ENCODE measurements at places on chromosomes 4 and X. TPM values are rescaled to one million over a fixed set of nuclear protein-coding genes. Genes with fewer than 3 reads are reported as not detected.

DNA sequence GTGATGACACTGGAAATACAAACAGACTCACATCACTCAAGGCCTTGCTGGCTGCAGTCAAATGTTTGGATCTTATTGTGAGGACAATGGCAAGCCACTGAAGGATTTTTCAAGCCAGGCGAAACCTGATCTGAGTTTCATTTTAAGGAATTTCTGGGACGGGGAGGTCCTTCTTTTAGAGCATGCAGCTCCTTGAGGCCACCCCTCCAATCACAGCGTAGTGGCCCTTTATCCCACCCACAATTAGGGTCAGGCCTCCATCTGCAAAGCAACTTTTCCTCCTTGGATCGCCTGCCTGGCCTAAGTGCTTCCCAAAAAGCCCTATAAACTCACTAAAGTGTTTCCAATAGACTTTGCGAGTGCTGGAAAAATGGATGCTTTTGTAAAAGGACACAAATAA, 115.5 kb downstream of the EFHC2 start:
- no peak for DNase-seq

DNA sequence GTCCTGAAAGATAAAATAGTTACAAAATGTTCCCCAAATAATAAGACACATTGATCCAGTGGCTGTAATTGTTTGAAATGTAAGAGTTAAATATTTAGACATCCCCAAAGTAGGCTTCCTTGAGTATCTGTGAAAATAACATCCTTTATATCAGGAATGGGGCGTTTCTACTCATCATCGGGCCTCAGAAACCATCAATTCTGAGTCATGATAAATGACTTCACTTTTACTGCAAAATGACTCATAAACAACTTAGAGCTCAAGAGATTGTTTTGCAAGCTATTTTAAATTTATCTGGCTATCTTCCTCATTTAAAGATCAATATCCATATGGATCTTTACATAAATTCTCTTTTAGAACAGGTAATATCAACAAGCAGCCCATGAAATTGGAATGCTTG, 369.4 kb upstream of the CNKSR2 start:
- DNase-seq, result no peak

Gene NAP1L5
- total RNA-seq, result 5.6 TPM

GRCh38 chrX:40243755-40244515, 146.2 kb upstream of the BCOR start:
- DNase-seq, result no peak

Gene ASB9
- total RNA-seq, result 5.3 TPM

DNA sequence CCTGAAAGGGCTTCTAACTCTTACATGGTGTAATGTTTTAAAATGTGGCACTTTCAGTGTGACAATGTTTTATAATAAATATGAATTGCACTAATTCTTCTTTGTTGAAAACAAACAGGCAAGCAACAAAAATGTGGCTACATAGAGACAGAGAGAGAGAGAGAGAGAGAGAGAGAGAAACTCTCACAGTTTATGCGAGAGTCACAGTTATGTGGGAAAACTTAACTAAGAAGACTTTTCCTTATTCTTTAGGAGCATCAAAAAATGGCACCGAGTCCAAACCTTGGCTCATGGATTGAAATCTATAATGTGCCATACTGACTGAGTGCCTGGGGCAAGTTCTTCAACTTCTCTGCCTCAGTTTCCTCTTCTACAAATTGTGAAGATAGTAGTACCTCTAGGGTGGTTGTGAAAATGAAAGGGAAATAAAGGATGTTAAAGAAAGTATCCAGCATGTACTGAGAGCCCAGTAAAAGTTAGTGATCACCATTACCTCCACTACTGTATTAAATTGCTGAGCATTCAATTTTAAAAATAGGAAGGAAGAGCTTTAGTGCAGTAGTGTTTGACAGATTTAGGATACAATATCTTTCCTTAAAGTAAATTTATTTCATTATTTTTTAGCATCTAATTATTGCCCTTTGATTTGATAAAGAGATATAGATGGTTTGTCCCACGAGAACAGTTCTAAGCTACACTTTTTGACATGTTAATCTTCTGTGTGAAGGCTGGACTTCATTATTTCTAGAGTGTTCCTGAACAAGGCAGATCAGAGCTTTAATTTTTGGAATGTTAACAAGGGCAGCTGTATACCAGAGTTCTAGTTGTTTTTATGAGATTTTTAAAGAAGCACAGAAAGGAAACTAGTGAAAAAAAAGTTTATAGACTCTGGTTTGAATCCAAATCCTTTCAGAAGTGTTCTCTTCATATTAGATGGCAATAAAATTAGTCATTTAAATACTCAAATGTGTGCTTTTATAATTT, 187.5 kb upstream of the ANK2 start:
- DNase-seq, result no peak

GRCh38 chr4:164304101-164304639, 449.8 kb upstream of the SMIM31 start:
- no peak for DNase-seq

DNA sequence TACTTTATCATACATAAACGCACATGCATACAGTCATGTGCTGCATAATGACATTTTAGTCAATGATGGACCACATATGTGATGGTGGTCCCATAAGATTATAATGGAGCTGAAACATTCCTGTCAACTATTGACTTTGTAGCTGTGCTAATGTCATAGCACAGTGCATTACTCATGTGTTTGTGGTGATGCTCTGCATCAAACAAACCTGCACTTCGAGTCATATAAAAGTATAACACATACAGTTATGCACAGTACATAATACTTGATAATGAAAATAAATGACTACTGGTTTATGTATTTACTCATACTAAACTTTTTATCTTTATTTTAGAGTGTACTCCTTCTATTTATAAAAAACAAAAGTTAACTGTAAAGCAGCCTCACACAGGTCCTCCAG, 60.5 kb upstream of the MCUB start:
- no peak for DNase-seq

- DNase-seq, result no peak
Measured at GRCh38 chr4:60579335-60579734, 620.8 kb upstream of the ADGRL3 start.

DNA sequence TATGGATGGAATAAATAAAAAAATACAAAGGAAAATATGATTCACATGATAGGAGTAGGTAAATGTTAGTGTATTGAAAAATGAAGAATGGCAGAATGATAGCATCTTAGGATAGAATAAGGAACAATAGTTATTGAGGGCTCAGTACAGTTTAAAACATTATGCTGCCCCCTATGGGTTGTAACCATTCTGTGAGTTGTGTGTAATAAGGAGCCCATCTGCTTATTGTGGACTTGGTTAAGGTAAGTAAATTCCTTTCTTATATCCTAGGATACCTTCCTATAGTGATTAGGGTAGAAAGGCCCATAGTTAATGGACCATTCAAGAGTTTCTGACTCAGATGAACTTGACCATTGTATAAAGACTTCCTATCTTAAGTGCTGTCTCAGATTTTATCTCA, 195.8 kb downstream of the PDHA2 start:
- peak; percentile 12 for DNase-seq

- no peak for DNase-seq
Measured at GRCh38 chrX:70613295-70613694, 168.7 kb downstream of the DLG3 start.

Gene FAM47E
- total RNA-seq, result 0.14 TPM

DNA sequence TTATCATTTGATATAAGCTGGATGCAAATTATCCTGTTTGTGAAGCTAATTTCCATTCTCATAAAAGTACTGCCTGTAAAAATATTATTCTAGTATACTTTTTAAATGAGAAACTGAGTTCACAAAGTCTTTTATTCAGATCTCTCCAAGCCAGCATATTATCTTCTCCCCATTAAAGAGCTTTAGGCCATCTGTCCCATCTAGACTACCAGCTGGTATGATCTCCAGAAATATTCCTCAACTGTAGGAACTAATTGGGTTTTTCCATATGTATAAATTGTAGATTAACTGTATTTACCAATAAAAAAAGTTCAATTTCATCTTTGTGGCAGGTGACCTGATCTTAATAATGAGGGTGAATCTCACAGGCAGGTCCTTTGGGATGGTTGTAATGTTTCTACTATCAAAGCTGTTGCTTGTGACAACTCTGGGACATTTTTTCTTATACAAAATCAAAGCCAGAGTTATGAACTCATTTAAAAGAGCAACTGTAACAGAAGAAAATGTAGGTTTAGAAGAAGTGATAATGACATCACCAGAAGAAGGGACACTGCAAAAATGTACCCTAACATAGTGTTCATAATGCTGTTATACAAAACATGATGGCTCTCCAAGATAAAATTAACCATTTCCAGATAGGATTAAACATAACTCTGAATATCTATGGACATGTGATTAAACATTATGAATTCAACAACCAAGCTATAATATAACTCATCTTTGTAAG, 132.8 kb downstream of the KCNIP4 start:
- DNase-seq, result no peak

- no peak for DNase-seq
Measured at GRCh38 chr4:72896515-72896914, 173.0 kb downstream of the COX18 start.

GRCh38 chrX:150692831-150693724, at the start of gene MTMR1:
TSS of gene MTMR1 (plus strand) at chrX:150693396. CDS start at chrX:150693531, 135 bp downstream.
- peak; percentile 37 for DNase-seq

- DNase-seq, result no peak
Measured at GRCh38 chr4:41658163-41658562, 90.4 kb downstream of the PHOX2B start.

GRCh38 chrX:68746988-68747387, 81.8 kb upstream of the EFNB1 start:
- no peak for DNase-seq

Gene PCDH11X
- not detected for total RNA-seq

DNA sequence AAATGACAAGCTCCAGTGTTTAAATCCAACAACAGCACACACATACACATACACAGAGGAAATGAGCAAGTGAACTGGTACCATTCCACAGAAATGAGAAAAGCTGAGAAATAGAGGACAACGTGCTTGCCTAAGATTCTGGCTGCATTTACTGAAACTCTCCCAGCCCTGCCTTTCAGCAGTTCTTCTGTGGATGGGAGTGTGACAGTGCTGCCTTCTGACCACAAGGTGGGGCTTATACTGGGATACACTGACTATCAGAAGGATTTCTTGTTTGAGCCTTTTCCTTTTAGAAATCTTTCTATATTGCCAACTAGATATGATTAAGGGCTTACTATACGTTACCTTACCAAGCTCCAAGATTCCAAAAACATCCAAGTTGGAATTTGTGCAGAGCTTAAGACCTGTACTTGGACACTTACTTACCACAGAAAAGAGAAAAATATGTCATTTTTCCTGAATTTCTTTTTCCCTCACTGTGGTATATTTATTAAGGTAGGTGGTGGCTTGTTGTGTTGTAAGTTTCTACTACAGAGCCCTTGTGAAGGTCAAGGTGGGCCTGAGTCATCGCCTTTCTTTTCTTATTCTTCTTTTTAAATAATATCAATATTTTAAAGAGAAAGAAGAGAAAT, 10.7 kb upstream of the CXCL8 start:
- DNase-seq, result peak; percentile 89

GRCh38 chrX:21958187-21958586, 17.7 kb downstream of the SMS start:
- no peak for DNase-seq

Gene PAGE2
- total RNA-seq, result not detected

- no peak for DNase-seq
Measured at GRCh38 chr4:54099287-54099747, 646 bp upstream of the GSX2 start.

DNA sequence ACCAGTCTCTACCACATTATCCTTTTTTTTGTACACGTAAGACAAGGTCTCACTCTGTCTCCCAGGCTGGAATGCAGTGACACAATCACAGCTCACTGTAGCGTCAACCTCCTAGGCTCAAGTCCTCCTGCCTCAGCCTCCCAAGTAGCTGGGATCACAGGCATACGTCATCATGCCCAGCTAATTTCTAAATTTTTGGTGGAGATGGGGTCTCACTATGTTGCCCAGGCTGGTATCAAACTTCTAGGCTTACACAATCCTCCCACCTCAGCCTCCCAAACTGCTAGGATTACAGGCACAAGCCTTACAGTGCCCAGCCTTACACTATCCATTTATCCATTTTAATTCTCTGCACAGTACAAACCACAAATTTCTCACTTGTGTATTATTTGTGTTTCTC, 58.0 kb downstream of the CLOCK start:
- DNase-seq, result no peak

DNA sequence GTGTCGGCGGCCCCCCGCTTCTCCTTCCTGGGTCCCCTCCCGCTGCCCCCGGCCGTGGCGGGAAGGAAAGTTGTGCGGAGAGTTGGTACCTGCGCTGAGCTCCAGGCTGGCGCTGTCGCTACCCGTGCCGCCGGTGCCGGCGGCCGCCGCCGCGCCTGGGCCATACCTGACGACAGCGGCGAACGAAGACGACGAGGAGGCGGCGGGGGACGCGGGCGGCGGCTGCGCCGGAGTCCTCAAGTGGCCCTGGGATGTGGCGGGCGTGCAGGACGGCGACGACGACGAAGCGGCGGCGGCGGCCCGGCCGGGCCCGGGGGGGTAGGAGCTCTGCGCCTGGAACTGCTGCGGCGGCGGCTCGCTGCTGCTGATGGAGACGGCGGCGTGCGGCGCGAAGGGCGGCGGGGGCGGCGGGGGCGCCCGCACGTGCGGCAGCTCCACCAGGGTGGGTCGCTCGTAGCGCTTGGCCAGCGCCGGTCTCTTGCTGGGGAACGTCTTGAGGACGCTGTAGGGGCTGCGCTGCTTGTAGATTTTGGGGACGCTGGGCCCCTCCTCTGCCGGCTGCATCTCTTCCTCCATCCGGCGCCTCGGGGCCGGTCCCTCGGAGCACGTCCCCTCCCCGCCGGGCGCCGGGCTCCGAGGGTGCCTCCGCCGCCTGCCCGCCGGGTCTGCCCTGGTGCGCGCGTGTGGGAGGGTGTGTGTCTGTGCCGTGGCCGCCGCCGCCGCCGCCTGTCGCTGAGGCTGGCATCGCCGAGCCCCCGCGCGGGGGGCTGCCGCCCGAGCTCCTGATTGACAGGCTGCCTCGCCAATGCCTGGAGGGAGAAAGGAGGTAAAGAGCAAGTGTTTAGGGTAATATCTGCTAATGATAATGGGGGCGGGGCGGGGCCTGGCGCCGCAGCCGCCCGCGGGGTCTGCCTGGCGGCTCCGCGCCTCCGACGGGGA, 618 bp downstream of the BEND4 start:
- no peak for DNase-seq

DNA sequence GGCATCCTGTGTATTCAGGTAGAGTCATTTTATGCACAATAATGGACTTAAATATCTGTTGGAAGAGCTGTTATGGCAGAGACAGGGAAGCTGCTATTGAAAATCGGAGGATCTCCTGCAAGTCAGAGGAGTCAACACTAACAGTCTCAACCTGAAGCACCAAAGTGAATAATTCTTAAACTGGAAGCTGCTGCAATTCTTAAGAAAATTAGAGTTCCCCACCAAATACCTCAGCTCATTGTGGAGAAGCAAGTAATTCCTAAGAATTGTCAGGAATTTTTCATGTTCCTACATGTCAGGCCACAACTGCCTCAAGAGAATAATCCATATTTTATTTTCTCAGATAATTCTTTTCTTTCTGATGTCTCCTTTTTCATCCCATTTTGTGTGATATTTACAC, 892.6 kb upstream of the LCORL start:
- no peak for DNase-seq

DNA sequence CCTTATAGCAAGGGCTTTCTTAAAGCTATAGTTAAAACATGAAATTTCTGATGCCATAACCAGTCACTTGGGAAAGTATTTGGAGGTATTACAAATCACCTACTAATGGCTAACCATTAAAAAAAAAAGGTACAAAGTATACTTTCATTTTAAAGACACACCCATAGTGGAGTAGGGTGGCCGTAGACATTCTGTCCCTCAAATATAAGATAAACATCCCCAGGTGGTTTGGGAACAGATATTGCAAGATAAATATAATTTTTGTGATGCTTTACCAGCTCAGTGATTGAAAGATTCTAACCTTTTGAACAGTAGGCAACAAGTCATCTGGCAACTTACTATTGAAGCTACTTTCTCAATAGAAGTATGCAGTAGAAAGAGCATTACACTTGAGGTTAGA, 6.2 kb upstream of the FAT1 start:
- no peak for DNase-seq

Gene PLAC8
- total RNA-seq, result 1.1 TPM
